ENCODE measurements at places on chromosomes 16 and 17.

DNA sequence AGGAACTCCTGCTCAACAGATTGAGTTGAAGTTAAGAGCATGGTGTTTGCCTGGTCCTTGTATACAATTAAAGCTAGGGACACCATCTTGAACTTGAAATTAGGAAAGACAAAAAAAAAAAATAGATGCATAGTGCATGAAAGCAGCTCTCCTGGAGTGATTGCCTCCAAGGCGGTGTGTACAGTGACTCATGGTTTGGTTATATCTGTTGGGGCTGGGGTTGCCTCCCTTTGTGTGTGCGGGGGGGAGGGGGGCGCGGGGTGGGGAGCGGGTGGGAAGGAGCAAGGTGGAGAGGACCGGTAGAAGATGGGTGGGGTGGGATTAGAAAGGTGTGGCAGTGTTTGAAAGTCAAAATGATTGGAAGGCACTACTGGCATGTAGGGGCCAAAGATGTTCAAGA lies 3.4 kb downstream of the TMED6 start:
- DNase-seq: no peak

DNA sequence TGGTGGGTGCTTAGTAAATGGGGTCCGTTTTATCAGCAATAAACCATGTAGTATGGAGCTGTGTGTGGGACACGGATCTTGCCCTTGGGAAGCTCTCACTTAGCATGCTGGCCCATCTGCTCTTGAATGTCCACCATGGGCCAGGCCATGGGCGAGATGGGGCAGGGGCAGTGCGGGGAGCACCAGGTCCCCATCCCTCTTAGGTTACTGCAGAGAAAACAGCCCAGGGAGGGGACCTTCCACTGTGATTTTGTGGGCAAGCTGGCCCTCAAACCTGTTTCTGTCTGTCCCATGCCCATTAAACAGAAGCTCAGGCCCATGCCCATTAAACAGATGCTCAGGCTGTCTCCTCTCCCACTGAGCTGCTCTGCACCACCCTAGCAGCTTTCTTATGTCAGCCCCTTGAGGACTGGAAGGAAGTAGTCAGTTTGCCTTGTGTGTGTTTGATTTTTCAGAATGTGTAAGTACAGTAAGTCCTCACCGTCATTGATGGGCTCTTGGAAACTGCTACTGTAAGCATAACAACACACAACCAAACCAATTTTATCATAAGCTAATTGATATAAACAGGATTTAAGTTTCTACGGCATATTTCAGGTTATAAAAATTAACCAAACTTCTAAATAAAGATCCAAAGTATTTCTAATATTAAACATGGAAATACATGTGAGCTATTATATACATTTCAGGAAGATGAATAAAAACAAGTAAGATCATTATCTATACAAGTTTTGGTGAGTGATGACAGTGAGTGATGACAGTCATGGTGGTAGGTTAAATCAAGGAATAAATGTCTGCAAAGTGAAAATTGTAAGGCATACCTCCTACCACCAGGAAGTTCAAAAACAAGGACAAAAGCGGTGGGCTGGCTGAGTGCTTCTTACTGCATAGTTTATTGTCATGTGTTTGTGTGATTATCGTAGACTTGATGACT lies 11.5 kb downstream of the MPRIP start:
- DNase-seq: no peak

DNA sequence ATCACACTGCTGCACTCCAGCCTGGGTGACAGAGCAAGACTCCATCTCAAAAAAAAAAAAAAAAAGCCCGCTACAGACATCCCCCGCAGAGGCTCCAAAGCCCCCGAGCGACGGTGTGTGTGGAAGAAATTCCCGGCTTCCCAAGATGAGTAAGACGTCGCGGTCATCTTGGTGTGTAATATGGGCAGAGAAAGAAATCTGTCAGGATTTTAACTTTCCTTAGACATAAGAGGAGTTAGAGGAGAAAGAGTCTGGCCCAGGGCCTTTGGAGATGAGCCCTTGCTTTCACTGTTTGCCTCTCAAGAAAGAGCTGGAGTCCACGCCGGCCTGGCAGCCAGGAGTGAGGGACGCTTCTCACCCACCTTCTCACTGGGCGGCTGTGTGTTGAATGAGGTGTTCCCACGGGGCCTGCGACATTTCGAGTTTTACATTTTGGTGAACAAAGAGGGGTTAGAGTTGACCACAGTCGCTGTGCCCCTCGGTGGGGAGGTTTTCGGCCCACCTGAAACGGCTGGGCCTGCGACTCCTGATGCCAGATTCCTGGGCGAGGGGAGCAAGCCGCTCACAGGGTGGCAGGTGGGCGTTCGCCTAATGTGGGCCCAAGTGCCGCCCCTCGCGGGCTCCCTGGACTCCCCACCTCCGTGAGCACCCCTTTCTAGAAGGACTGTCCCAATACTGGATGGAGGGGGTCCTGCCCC lies 17.9 kb downstream of the C1QTNF1 start:
- no peak for DNase-seq

DNA sequence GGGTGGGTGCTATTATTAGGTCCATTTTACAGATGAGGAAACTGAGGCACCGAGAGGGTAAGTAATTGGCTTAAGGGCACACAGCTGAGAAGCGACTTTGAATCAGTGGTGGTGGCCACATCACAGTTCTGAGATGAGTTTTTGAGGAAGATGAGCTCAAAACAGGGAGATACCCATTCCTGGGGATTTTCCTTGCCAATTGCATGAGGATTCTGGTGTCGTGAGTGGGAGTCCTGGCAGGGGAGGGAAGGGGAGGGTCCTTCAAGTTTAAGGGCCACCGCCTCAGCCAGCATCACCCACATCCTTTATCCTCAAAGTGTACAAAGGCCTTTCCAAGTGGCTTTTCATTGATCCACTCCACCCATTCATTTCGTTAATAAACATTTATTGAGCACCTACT lies 45.3 kb downstream of the IL21R start:
- no peak for DNase-seq

DNA sequence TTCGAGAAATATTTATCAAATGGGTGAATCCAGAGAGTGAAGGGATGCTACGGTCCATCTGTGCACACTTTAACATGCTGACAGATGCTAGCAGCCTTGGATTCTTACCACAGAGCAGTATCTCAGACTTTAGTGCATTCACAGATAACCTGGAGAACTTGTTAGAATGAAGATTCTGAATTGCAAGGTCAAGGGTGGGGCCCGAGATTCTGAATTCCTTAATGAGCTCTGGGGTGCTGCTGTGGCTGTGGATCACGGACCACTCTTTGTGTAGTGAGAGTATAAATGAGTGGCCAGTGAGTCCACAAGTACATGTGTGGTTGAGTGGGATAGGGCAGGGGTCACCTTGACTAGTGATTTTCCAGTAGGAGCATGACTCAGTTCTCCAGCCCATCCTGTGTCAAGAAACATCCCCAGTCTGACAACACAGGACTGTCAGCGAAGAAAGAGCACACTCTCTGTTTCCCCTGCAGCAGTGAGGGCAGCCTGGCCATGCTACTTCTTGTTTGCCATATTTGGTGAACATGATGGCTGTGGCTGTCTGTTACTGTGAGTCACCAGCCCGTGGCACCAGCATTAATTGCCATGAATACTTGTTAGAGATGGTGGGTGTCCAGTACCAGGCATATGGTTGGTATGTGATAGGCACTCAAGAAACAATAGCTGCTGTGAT lies 13.0 kb upstream of the SALL1 start:
- no peak for DNase-seq

DNA sequence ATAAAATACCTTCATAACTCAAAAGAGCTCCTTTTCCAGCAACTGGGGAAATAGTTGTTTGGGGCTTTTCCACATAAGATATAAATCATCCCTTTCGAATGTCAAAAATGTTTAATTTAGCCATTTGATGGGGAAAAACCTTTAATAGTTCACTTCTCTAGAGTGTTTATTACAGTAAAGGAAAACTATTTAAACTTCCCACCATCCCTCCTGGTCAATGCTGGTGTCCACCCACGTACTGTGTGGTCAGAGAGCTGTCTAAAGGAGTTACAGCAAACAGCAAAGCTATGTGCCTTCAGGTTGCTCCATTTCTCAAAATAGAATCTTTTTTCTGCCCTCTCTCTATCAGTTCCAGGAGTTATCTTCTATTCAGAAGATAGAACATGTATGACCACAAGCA lies 33.5 kb downstream of the KANSL1 start:
- no peak for DNase-seq

DNA sequence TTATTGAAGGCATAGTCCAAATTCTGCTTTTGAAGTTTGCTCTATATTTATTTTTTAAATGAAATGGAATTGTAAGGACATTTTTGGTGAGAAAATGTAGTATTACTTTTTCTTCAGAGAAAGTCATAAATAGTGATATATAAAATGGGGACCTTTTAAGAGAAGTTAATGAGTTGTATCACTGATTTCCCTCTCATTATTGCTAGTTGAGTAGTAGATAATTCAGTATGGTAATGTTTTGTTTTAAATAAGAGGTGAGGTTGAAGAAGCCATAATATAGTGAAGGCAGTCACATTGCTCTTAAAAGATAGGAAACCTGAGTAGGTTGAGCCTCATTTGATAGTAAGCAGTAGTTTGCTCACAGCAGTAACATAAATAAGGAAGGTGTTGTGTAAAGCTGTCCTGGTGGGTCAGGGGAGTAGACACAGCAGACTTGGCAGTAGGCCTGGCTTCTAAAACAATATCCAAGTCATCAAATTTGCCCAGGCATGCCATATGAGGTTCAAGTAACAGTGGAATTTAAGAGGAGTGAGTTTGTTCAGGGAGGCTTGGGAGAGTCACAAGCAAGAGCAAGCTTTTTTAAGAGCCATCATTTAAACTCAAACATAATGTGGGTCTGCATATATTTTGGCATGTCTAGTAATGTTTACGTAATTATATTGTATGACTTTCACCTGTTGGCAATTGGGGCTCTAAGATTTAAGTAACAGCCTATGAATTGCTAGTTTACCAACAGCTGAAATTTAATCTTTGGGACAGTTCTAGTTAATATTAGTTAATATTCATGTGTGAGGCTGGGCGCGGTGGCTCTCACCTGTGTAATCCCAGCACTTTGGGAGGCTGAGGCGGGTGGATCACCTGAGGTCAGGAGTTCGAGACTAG lies 6.5 kb downstream of the NFATC3 start:
- DNase-seq: no peak

- DNase-seq: no peak
Measured at GRCh38 chr17:55177159-55177854, 87.5 kb upstream of the HLF start.

DNA sequence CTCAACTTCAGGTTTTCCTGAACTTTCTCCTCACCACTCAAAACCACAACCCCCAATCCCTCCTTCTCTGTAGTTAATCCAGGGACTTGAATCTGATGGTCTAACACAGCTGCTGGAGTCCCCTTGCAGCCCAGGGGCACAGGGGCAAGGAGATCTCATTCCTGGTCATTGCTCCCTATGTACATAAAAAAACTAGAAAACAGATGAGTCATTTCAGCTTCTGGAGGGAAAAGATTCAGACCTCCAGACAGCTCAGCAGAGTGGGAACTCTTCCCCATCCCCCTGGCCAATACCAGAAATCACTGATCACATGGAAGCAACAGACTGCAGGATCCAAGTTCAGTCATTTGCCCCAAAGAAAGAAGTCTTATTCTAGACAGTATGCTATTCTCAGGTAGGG lies 62.1 kb downstream of the DYNLRB2 start:
- DNase-seq: no peak

- no peak for DNase-seq
Measured at GRCh38 chr16:58028541-58029070, 3.1 kb downstream of the MMP15 start.

GRCh38 chr17:42340691-42341127 lies 47.5 kb downstream of the STAT3 start:
- DNase-seq: peak; percentile 29

DNA sequence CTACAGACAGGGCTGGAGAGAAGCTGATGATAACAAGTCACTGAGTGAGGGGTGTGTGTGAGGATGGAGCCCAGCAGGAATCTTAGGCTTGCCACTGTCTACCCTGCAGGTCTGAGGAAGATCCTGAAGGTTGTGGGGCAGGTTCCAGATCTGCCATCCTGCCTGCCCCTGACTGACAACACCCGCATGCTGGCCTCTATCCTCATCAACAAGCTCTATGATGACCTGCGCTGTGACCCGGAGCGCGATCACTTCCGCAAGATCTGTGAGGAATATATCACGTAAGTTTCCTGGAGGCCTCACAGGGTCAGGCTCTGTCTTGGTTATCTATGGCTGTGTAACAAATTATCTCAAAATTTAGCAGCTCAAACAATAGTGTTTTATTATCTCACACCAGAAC lies 16.3 kb downstream of the UNC45B start:
- DNase-seq: no peak

DNA sequence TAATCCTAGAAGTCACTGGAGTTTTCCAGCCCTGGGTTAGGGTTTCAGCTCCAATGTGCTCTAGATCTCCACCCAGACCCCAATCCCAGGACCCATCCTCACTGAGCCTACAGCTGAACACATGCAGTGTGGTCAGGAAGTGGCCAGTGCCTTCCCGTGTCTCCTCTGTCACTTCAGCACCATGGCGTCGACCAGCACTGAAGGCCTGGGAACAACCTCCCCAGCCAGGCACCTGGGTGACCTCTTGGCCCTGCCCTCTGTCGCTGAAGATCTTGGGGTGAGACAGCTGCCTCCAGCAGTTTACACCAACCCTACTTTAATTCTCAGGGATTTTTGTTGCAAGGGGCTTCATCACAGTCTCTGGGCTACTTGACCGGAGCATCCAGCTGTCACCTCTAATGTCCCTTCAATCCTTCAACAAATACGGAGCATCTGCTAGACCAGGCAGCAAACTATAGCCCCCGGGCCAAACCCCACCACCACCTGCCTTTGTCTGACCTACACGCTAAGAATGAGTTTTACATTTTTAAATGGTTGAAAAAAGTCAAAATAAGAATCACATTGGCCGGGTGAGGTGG lies 18.0 kb upstream of the GSG1L start:
- no peak for DNase-seq

- DNase-seq: no peak
Measured at GRCh38 chr16:57471209-57471608, 8.7 kb downstream of the POLR2C start.

DNA sequence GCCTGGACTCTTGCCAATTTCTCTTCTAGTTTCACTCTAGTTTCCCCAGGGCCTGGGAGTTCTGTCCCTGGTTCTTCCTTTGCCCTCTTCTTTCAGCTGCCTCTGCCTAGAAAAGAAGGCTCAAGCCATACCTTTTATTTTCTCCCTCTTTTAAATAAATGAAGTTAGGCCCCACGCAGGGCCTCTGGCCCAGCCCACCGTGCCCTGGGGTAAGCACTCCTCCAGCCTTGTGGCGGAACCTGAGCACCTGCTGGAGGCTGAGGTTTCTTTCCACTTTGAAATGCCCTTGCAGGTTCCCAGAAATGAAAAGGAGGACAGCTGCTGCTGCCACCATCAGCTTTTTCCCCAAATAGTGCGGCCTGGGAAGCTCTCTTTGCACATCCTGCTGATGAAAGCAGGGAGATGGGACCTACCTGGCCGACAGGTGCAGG lies 139.4 kb downstream of the CCDC182 start:
- DNase-seq: no peak

All from activated CD8-positive, alpha-beta memory T cell treated with anti-CD3 and anti-CD28 coated beads, Interleukin-2, amount 50 U/mL, for 4 hours (primary cell).